ENCODE measurements at places on chromosomes 16 and 17.
A peak's percentile ranks its signal among the peaks of the same experiment; 100 is the strongest.

DNA sequence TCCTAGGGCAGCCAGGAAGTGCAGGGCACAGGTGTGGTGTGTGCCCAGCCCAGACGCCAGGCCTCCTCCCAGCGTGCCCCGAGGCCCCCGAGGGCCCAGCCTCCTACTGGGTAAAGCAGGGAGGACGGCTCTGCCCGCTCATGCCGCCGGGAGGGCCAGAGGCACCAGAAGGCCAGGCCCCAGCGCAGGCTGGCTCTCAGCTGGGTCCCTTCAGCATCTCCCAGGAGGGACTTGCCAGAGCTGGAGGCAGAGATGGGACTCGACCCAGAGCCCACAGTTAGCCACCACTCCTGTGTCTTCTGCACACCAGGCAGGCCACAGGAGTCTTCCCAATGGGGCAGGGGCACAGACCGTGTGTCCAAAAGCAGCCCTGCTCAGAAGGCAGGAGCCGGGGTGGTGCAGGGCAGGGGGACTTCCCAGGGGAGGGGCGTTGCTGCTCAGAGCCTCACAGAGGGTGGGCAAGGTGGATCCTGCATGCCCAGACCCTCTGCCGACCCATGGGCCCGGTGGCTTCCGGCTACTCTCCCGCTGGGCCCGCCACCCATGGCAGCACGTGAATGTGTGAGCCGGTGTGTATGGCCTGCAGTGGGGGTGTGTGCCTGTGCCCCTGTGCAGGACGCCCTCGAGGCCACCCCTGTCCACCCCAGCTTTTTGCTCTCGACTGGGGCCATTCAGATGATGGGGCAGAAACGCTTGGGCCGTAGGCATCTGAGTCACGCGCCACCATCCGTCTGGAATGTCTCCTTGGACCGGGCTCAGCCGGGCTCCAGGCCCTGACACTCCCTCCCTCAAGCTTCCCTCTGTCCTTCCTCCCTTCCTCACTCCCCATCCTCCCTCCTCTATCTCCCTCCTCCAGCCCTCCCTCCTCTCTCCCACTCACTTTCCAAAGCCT, 5.7 kb upstream of the ZNF469 start:
- DNase-seq = no peak
- no peaks in the 10 kb centered on the region for H3K36me3 ChIP-seq
- no peaks in the 10 kb centered on the region for H3K4me1 ChIP-seq
- no peak overlapping the region for H3K4me3 ChIP-seq
- no peaks in the 10 kb centered on the region for H3K27me3 ChIP-seq

DNA sequence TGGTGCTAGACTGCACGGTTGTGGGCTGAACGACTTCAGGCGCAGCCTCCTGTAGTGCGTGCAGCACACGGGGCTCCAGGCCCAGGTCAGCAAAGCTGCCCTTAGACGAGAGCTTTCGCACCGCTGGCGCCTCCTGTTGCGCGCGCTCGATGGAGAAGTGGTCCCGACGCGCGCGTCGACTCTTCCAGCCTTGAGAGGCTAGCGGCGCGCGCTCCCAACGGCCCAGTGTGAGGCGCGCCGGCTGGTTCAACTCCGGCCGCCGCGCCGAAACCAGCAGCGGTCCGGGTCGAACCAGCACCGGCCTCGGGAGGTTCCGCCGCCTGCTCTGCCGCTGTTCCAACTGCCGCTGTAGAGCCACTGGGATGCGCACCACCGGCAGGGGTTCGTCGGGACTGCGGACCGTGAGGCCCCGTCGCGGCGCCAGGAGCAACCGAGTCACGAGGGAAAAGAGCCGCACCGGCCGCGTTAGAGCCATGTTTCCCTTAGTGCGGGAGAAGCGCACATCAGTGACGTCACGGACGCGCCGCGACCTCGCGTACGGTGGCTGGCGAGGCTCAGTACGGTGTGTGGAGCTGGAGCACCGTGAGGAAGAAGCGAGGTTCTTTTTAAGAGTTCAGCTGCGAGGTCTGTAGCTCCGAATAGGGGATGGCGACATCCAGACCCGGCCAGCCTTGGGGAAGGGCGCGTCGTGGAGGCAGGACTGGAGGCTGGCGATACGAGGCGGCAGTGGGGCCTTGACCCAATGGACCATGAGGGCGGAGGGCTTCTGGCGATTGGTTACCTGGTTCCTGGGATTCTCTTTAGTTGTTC, at the start of the genes DDX28 and DUS2:
Gene DDX28 (minus strand): TSS at position 505 of the 810 bp plus-strand sequence. CDS start 30 bp downstream, at position 475.
Gene DUS2 (plus strand): TSS at position 557 of the 810 bp plus-strand sequence. CDS start 14,740 bp downstream, outside the sequence.
- H3K27me3 ChIP-seq = no peaks in the 10 kb centered on the region
- H3K36me3 ChIP-seq = no peaks in the 10 kb centered on the region
- peak; percentile 98 for DNase-seq

- H3K36me3 ChIP-seq = peaks cover 31% of the 10 kb centered on the region
- H3K4me3 ChIP-seq = peak overlapping the region; percentile 3
- peaks cover 23% of the 10 kb centered on the region for H3K4me1 ChIP-seq
- DNase-seq = no peak
- peak overlapping the region; percentile 62 for H3K27ac ChIP-seq
Observed at GRCh38 chr17:74212209-74212912, 1.0 kb upstream of the TTYH2 start.

GRCh38 chr17:79071161-79071740, 3.4 kb upstream of the ENGASE start:
- H3K36me3 ChIP-seq = no peaks in the 10 kb centered on the region
- no peak for DNase-seq
- no peak overlapping the region for H3K27ac ChIP-seq
- no peak overlapping the region for H3K4me3 ChIP-seq
- peaks cover 9% of the 10 kb centered on the region for H3K4me1 ChIP-seq

- H3K4me3 ChIP-seq = no peak overlapping the region
- peaks cover 14% of the 10 kb centered on the region for H3K4me1 ChIP-seq
Observed at GRCh38 chr17:32772453-32773025, 104.4 kb downstream of the MYO1D start.

GRCh38 chr17:44118427-44119050, 4.9 kb downstream of the HDAC5 start:
- peak overlapping the region; percentile 26 for H3K27ac ChIP-seq
- no peaks in the 10 kb centered on the region for H3K27me3 ChIP-seq
- no peak overlapping the region for H3K4me3 ChIP-seq
- DNase-seq = no peak
- H3K4me1 ChIP-seq = peaks cover 22% of the 10 kb centered on the region

GRCh38 chr17:2156666-2157065, 101.8 kb downstream of the HIC1 start:
- no peak overlapping the region for H3K4me3 ChIP-seq
- no peaks in the 10 kb centered on the region for H3K36me3 ChIP-seq
- no peak overlapping the region for H3K27ac ChIP-seq
- DNase-seq = no peak
- peaks cover 13% of the 10 kb centered on the region for H3K4me1 ChIP-seq

DNA sequence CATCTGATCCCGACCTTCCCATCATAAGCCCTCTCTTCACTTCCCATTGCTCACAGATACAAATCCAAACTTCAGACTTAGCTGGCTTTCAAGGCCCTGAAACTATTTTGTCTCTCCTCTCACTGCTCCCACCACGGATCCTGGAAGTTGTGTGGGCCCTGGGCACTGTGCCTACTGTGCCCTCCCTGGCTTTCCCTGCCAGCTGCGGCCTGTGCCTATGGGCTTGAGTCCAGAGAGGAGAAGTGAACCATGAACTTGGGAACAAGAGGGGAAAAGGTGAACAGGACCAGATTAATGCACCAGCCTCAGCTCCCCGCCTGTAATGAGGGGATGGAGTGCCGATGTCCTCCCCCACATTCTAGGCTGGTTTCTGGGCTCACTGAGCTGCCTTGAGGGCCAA, 18.9 kb upstream of the KCNJ12 start:
- no peaks in the 10 kb centered on the region for H3K4me1 ChIP-seq
- H3K27me3 ChIP-seq = no peaks in the 10 kb centered on the region
- H3K27ac ChIP-seq = no peak overlapping the region

- no peaks in the 10 kb centered on the region for H3K4me1 ChIP-seq
- no peak overlapping the region for H3K27ac ChIP-seq
- no peaks in the 10 kb centered on the region for H3K36me3 ChIP-seq
- H3K27me3 ChIP-seq = peaks cover 30% of the 10 kb centered on the region
- no peak overlapping the region for H3K4me3 ChIP-seq
- DNase-seq = no peak
Observed at GRCh38 chr17:52160136-52160567, 1.6 kb upstream of the CA10 start.

DNA sequence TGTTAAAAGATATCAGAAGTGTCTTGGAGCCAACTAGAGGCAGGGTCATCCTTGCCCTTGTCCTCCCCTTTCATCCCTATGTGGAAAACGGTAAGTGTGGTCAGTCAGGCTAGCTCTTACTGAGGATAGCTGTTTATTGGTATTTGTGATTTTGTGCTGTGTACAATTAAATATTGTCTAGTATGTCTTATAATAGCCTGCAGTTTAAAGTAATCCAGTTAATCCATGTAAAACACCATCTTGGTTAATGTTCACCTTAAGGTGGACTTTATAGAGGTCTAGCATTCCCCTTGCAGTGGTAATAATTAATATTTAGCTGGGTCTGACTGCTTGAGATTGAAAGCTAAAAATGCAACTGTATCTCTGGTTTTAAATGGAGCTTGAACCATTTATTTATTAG, 25.6 kb downstream of the METTL9 start:
- H3K27ac ChIP-seq = no peak overlapping the region
- no peak overlapping the region for H3K4me3 ChIP-seq
- H3K27me3 ChIP-seq = no peaks in the 10 kb centered on the region
- no peak for DNase-seq
- H3K36me3 ChIP-seq = peaks cover 7% of the 10 kb centered on the region

- H3K36me3 ChIP-seq = no peaks in the 10 kb centered on the region
- no peaks in the 10 kb centered on the region for H3K4me1 ChIP-seq
- DNase-seq = no peak
- H3K4me3 ChIP-seq = no peak overlapping the region
Observed at GRCh38 chr17:73057196-73057595, 35.3 kb downstream of the SLC39A11 start.

- H3K36me3 ChIP-seq = no peaks in the 10 kb centered on the region
- H3K27me3 ChIP-seq = no peaks in the 10 kb centered on the region
Observed at GRCh38 chr16:67800338-67800926, 5.9 kb downstream of the RANBP10 start.

GRCh38 chr17:31269578-31269983, 27.5 kb downstream of the OMG start:
- DNase-seq = peak; percentile 52
- H3K36me3 ChIP-seq = no peaks in the 10 kb centered on the region
- H3K4me3 ChIP-seq = no peak overlapping the region
- H3K27ac ChIP-seq = no peak overlapping the region

GRCh38 chr17:56913353-56913866, 439 bp downstream of the TRIM25 start:
- H3K27ac ChIP-seq = peak overlapping the region; percentile 87
- H3K27me3 ChIP-seq = no peaks in the 10 kb centered on the region
- peak overlapping the region; percentile 74 for H3K4me3 ChIP-seq
- H3K4me1 ChIP-seq = peaks cover 63% of the 10 kb centered on the region

All from adrenal gland (tissue), 19 donors.